Endothelial cell of umbilical vein (primary cell): ENCODE measurements at places on chromosomes 12 and 14. TPM values are rescaled to one million over a fixed set of nuclear protein-coding genes. Genes with fewer than 3 reads are reported as not detected.

- DNase-seq, result no peak
These were observed 79.3 kb downstream of the PPP2R5C start for GRCh38 chr14:101840649-101841369.

GRCh38 chr14:99137913-99138571, 134.0 kb downstream of the BCL11B start:
- DNase-seq, result no peak

The RNASE2 gene
- total RNA-seq, result not detected in 2 replicates

GRCh38 chr12:124491856-124492420, 75.5 kb downstream of the NCOR2 start:
- DNase-seq, result no peak

DNA sequence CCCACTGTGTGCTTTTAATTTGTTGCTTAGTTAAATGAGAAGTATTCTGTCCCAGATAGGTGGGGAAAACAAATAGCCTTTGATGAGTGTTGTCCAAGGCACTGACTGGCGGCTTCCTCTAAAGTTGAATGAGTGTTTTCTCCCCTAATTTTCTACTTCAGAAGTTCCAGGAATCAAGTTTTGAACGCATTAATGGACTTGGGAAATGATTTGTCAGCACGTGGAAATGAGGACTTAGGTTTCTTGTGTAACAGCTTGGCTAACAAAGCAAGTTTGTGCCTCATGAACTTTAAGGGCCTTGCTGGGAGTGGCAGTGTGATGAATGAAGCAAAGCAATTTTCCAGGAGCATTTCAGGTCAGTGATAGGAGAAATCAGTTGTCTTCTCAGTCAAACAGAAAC, 56.9 kb downstream of the LIN52 start:
- DNase-seq, result no peak

DNA sequence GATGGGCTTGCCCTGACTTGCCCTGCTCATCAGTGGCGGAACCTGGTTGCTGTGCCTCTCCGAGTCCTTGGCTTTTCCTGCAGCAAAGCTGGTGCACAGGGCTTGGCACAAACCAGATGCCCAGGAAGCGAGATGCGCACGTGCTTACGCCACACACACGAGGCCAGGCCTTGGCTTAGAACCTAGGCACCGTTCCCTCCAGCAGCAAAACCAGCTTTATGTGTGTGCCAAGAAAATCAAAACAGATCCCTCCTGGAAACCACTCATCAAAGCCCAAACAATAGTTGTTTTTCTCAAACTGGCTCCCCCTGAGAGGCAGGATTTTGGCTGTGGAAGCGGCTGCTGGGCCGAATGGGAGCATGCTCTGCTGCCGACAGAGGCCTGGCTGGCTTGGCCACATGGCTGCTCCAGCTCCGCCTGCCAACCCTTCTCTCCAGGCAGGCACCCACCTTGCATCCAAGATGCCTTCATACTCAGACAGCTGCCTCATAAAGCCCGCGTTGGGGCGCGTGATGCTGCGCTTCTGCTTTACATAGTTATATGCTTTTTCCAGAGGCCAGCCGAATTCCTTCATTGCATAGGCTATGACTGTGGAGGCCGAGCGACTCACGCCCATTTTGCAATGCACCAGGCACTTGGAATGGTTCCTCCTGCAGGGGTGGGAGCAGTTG, 58.7 kb downstream of the SSH1 start:
- peak; percentile 65 for DNase-seq
